Progenitor cell of endocrine pancreas (in vitro differentiated cells): ENCODE measurements at places on chromosomes 3 and 15.

- no peak overlapping the region for H3K27ac ChIP-seq
- DNase-seq = no peak
- H3K4me3 ChIP-seq = no peak overlapping the region
- peaks cover 33% of the 10 kb centered on the region for H3K27me3 ChIP-seq
- H3K36me3 ChIP-seq = no peaks in the 10 kb centered on the region
These were observed 1.6 kb upstream of the CCR5 start for GRCh38 chr3:46369151-46369550.

- H3K27ac ChIP-seq = no peak overlapping the region
- no peak for DNase-seq
- H3K4me3 ChIP-seq = no peak overlapping the region
- no peaks in the 10 kb centered on the region for H3K27me3 ChIP-seq
These were observed 17.1 kb downstream of the TPM1 start for GRCh38 chr15:63059573-63060216.

DNA sequence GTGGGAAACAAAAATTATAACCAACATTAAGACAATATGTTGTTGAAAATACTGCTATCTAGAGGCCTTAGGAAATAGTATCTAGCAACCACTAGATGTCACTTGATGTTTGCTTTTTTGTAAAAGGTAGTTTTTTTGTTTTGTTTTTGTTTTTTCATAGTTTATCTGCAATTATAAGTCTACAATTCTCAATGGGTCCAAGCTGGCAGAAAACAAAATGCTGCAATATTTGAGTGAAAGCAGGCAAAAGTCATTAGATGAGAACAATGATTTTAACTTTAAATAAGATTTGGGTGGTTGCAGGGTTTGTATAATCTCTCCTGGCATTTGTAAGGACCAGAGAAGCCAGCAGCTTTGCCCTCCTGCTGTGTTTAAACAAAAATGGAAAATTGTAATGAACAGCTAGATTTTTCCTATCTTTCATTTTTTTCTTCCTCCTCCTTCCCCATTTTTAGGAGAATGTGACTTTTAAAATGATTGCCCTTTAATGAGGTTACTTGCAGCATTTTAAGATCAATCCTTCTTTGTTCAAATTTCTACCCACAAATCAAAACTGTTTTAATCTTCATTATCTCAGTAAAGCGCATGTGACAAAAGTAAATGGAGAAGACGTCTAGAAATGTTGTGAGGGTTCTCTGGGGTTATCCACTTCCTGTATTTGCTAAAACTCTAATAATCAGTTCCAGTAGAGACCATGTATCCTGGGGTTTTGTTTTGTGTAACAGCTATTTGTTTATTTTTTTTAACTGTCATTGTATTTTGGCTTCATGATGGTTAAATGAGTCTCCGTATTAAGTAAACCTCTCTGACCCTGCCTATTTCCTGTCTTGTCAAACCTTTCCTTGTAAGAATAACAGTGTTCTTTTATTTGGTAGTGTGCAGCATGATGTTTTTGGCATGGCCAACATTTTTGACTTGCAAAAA is 27.3 kb downstream of the DUT start:
- H3K27me3 ChIP-seq = peaks cover 8% of the 10 kb centered on the region
- no peaks in the 10 kb centered on the region for H3K36me3 ChIP-seq
- H3K4me1 ChIP-seq = peaks cover 17% of the 10 kb centered on the region
- DNase-seq = no peak
- H3K27ac ChIP-seq = no peak overlapping the region

DNA sequence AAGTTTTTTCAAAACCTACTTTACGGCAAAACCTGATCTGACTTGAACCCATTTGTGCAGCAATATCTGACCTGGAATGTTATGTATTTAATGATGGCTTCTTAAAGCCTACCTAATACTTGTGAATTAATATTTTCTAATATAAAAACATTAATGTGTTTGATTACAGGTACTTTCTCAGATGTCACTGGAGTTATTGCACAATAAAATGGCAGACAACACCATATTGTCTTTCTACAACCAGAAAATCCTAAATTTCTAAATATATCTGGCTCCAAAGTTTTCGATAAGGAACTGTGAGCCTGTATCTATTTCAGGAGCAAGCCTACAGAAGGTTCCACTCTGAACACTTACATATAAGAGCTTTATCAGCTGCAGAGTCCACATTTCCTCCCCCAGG is 184.5 kb downstream of the ATP8B4 start:
- no peaks in the 10 kb centered on the region for H3K36me3 ChIP-seq
- no peak for DNase-seq
- no peaks in the 10 kb centered on the region for H3K27me3 ChIP-seq
- H3K4me3 ChIP-seq = no peak overlapping the region

DNA sequence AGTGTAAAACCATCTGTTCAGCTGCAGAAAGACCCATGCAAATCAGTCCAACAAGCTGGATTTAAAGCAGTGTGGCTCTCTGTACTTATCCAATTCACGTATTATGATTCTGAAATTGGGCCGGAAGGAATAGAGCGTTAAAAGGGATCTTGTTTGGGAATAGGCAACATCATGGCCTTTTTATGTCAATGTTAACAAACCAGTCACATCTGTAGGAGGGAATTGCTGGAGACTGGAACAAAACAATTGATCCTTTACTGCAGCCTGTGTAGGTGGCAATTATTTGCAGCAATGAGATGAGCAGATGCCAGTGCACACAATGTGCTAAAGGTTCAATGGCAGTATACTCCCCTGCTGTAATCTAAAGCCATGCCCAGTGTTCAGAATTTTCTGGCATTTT is 887.4 kb upstream of the ROBO1 start:
- H3K27me3 ChIP-seq = no peaks in the 10 kb centered on the region
- no peak for DNase-seq
- H3K36me3 ChIP-seq = peaks cover 2% of the 10 kb centered on the region
- H3K4me3 ChIP-seq = no peak overlapping the region
- no peaks in the 10 kb centered on the region for H3K4me1 ChIP-seq

DNA sequence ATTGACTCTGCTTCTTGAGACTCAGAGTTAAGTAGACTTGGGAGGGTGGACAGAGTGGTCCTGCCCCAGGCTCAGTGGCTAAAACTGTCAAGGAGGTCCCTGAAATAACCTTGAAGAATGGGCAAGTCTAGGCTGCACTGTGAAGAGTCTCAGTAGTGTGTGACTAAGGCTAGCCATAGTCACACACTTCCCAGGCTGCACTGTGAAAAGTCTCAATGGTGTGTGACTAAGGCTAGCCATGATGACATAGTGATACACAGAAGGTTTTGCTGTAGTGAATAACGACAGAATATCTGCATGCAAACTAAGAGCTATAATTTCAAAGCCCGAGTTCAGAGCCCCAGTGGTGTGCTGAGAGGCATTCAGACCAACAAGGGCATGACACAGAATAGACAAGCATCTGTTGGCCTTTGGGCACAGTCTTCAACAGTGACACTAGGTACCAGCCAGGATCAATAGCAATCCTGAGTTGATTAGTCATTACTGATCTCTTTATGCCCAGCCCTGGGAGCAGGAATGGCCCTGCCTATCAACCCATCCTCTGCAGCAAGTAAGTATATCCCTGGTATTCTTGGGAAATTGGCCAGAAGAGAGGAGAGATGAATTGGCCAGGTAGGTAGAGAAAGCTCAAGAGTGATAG is 72.4 kb upstream of the BBX start:
- H3K36me3 ChIP-seq = no peaks in the 10 kb centered on the region
- no peaks in the 10 kb centered on the region for H3K4me1 ChIP-seq
- no peak overlapping the region for H3K4me3 ChIP-seq
- no peak for DNase-seq
- no peak overlapping the region for H3K27ac ChIP-seq
- H3K27me3 ChIP-seq = no peaks in the 10 kb centered on the region

DNA sequence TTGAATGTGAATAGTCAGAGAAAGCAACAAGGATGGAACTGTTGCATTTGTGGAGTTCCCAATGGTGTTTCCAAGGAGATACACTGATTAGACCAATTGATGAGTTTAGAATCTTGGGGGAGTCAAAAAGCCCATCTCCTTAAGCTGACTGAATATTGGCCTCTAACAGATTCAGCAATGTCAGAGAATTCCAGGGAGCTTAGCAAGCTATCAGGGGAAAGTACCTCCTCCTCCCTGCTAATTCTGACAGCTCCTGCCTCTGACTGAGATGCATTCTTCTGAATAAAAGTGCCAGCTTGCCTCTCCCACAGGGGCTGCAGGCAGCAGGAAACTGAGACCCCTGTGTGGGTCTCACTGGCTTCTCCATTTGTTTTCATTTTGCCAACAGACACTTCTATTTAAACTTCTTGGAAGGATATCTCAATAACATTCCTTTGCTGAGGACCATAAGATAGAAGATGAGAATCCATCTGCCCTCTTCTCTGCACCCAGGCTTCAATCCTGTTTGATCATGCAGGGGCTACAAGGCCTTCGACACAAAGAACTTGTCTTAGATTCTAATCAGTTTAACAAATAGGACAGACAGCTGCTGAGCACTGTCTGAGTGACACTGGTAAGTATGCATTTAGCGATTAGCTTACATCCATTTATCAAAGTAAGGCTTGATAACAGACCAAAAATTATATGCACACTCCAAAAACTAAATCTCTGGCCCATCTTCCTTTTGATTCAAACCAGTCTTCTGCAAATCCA is 1080.8 kb downstream of the TUSC7 start:
- no peak overlapping the region for H3K4me3 ChIP-seq
- no peak for DNase-seq
- no peaks in the 10 kb centered on the region for H3K27me3 ChIP-seq
- peaks cover 7% of the 10 kb centered on the region for H3K4me1 ChIP-seq

DNA sequence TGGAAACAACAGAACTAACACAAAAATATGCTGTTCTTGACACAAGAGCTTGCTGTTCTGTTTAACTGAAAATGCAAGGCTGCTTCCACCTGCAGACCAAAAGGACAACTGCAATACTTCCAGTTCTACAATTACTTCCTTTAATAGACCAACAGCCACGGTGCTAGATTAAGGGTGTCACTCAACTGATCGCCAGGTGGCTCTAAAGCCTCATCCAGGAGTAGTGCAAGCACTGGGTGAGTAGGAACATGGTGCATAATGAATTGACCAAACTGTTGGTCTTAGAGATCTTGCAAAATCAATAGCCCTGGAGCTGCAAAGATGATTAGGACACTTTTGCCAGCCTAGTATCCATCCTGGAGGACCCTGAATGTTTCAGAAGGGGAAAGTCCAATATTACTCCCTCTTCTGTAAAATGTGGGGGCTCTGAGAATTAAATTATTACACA is 3.6 kb upstream of the CLDN16 start:
- no peaks in the 10 kb centered on the region for H3K36me3 ChIP-seq
- H3K4me1 ChIP-seq = peaks cover 19% of the 10 kb centered on the region
- no peak for DNase-seq
- no peak overlapping the region for H3K4me3 ChIP-seq

DNA sequence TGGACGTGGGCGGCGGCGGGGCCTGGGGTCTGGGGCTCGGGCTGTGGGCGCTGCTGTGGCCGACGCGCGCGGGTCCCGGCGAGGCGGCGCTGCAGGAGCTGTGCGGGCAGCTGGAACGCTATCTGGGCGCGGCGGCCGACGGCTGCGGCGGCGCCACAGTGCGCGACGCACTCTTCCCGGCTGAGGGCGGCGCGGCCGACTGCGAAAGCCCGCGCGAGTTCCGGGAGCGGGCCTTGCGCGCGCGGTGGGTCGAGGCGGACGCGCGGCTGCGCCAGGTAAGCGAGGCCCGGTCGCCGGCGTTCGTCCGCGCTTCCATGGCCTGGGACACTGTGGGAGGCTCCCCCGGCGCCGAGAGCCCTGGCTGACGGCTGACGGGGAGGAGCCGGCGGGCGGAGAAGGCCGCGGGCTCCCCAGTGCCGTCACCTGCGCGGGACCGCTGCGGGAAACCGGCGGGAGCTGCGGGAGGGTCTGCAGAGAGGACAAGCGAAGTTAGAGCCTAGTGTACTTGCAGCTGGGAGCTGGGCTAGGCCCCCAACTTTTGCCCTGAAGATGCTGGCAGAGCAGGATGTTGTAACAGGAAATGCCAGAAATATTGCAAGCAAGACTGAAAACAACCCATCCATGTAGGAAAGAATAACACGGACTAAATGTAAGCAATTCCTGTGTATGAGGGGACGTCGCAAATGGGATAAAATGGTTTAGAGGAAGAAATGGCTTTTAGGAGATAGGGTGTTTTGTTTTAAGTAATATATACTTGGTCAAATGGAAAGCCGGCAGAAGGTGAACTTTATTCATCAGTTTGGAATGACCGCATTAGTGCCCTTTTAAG is 847 bp downstream of the WHAMM start:
- peak; percentile 51 for DNase-seq
- peaks cover 14% of the 10 kb centered on the region for H3K4me1 ChIP-seq
- H3K27ac ChIP-seq = peak overlapping the region; percentile 95
- peaks cover 2% of the 10 kb centered on the region for H3K36me3 ChIP-seq
- no peaks in the 10 kb centered on the region for H3K27me3 ChIP-seq

GRCh38 chr3:29324180-29324651 is 43.3 kb downstream of the RBMS3 start:
- H3K4me3 ChIP-seq = no peak overlapping the region
- H3K27me3 ChIP-seq = no peaks in the 10 kb centered on the region
- H3K27ac ChIP-seq = no peak overlapping the region
- no peaks in the 10 kb centered on the region for H3K36me3 ChIP-seq

DNA sequence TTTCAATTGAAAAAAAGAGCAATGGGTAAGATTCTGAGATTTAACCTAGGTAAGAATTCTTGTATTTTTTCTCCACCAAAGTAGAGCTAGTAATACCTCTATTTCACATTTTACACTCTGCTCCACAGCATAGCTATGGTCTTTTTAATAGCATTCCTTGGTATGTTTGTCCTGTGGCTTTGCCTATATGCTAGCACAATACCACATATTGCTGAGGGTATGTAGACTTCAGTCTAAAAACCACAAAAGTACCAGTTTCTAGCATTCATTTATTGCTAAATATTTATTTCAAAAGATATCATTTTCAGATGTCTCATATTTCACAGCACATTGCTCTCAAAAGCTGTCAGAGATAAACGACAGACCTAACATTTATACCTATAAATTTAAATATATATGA is 18.2 kb upstream of the EOGT start:
- H3K27ac ChIP-seq = no peak overlapping the region
- H3K27me3 ChIP-seq = no peaks in the 10 kb centered on the region
- peaks cover 29% of the 10 kb centered on the region for H3K36me3 ChIP-seq

GRCh38 chr15:62426387-62426956 is 261.4 kb upstream of the C2CD4B start:
- H3K4me1 ChIP-seq = peaks cover 19% of the 10 kb centered on the region
- no peak overlapping the region for H3K4me3 ChIP-seq
- no peak for DNase-seq
- H3K27me3 ChIP-seq = no peaks in the 10 kb centered on the region
- no peaks in the 10 kb centered on the region for H3K36me3 ChIP-seq

- no peaks in the 10 kb centered on the region for H3K36me3 ChIP-seq
- no peak overlapping the region for H3K4me3 ChIP-seq
- DNase-seq = no peak
- no peak overlapping the region for H3K27ac ChIP-seq
- H3K4me1 ChIP-seq = peaks cover 11% of the 10 kb centered on the region
These were observed 12.4 kb upstream of the CHRM5 start for GRCh38 chr15:33955945-33956344.
